ENCODE measurements at places on chromosomes 16 and 17. TPM values are rescaled to one million over a fixed set of nuclear protein-coding genes. Genes with fewer than 3 reads are reported as not detected.

DNA sequence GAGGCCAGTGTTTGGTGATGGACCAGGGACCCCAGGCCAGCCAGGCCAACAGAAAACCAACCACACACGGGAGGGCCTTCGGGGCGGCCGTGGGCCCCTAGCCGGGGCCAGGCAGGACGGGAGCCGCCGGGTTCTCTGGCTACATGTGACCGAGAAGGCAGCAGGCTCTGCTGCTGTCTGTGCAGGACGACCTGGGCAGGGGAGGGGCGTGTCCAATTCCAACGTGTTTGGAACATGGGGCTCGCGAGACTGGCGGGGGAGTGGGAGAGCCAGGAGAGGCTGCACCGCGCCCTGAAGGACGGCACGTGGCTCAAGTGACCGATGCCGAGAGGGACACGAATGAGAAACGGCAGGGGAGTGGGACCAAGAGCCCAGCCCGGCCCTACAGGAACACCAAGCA is 75.4 kb downstream of the LMF1 start:
- no peak for DNase-seq

DNA sequence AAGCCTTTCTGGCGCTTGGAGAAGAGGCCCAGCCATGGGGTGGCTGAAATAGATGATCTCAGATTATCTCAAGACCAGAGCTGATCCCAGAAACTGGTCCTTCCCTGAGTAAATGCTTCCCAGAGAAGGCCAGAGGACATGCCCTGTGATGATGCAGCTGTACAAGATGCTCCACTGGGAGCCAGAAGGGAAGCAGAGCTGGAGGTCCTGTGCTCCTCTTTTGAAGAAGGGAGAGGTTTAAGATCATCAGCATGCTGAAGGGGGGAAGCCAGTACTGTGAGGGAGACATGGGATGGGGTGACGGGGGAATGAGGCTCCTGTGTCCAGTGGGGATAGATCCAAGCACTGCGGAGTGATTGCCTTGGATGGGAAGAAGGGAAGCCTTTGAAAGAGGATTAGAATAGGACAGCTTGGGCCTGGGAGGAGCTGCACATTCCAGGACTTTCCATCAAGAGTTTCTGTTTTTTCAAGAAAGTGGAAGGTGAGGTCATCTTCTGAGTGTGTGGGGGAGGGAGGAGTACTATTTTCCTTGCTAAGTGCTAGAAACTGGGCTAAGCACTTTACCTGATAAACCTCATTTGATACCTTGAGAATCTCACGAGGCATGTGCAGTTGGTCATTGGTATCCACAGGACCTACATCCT is 16.4 kb upstream of the ALOX15B start:
- DNase-seq = no peak

GRCh38 chr17:57682701-57683100 is 62.4 kb downstream of the CCDC182 start:
- DNase-seq = no peak

DNA sequence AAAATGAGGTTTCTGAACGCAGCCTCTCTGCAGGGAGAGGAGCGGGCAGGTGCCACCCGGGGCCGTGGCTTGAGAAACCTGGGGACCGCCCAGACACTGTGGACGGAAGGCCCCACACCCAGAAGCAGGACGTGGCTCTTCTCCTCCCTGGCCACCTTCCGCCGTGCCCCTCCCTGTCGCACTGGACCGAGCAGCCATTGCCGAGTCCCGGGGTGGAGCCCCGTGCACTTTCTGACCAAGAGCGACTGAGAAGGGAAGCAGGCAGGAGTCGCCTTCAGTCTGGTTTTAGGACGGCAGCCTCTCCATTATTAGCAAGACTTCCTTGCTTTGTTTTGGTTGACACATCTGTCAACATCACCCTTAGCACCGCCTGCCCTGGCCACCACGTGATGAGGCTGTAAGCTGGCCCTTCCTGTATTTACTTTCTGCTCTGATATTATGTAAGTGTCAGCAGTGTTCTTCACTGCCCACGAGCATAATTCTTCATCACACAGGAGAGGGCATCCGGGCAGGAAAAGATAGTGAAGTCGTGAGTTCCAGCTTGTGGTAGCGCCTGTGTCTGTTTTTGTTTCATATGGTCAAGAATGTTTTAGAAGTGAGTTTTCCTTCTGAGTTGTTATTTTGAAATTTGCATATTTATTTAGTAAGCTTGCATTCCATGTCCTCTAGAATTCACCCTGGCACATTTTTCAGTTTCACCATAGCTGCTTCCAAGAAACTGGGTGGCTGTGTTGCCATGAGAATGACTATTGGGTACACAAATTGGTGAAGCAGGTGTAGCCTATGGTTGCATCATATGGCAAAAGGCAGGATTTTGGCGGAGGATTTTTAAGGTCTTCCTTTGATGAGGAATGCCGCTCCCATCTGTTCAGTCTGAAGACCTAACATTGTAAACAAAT is 1.0 kb downstream of the HERPUD1 start:
- peak; percentile 75 for DNase-seq

- peak; percentile 25 for DNase-seq
Observed at GRCh38 chr16:69311533-69312387, 610 bp downstream of the VPS4A start.

- DNase-seq = no peak
Observed at GRCh38 chr17:8004899-8005298, 2.5 kb downstream of the GUCY2D start.

DNA sequence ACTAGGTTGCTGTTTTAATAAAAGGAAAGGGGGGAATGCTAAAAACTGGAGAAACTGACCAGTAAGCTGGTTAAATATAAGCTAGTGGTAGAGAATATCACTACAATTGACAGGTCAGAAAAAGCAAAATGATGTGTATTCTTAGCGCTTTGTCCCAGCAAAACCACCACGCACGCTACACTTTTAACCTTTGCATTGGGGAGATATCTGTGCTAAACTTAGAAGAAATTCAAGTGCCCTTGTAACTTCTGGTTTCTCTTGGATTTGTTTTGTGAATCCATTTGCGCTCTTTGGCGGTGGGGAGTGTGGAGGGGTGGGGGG is 1.4 kb downstream of the GAN start:
- DNase-seq = no peak

DNA sequence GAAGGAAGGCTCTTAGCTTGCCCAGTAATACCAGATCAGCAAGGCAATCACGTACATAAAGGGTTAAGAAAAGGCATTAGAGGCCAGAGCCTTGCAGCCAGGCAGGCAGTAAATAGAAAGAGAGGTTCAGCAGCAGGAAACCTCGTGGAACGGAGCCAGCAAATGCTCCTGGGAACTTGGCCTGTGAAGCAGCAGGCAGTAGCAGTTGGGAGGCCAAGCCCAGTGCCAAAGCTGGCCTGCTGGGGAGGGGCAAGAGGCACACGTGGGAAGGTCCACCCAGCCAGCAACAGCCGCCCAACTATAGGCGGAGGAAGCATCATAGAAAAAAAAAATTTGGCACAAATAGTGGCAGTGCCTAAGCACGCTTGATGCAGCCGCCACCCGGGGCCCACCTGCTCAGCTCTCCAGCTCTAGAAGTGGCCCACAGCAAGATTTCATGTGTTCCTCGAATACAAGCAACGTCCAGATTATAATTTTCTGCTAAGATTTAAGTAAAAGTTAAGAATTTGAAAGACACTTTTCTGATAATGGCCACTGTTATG is 2339.5 kb downstream of the TP53TG3F start:
- no peak for DNase-seq

DNA sequence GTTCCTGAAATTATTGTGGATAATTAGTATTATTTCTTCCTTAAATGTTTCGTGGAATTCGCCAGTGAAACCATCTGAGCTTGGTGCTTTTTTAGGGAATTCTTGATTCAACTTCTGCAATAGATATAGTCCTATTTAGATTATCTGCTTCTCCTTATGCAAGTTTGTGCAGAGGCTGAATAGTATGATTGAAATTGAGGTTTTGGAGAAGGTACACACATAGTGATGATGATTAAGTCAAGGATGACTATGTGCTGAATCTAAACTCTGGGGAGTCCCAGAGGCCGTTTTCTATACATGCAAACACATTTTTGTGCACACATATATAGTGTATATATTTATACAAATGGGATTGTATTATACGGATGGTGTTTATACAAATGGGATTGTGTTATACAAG is 5.2 kb upstream of the MYH4 start:
- DNase-seq = no peak

GRCh38 chr17:21711182-21711581 is 18.9 kb downstream of the KCNJ18 start:
- DNase-seq = no peak

GRCh38 chr16:65763640-65764305 is 602.7 kb upstream of the CDH5 start:
- DNase-seq = no peak

- DNase-seq = peak; percentile 52
Observed at GRCh38 chr16:48611329-48612137, 1.6 kb upstream of the N4BP1 start.

DNA sequence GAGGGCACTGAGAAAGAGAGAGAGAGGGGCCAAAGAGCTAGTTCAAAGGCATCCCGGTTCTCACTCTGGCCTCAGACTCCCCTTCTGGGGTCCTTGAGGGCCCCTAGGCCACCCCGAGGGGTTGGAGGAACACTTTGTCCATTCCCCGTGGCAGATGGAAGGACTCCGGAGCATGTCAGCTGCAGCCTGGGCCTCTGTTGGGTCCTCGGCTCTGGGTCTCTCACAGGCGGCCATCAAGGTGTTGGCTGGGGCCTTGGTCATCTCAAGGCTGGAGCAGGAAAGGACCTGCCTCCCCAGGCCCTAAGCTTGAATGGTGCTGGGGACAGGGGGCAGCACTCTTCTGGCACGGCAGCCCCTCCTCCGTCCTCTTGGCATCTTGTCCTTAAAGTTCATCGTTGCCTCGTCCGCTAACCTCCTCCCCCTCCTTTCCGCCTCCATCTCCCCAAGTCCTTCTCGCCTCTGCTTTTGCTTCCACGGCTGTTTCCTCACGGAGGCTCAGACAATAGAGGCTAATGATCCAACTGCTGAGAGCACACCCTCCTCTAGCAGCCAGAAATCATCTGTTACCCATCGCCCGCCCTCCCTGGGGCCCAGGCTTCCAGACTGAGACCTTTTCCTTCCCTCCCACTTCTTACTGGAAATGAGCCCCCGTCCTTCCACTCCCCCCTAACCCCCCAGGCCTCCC is 23.3 kb downstream of the CCR7 start:
- DNase-seq = peak; percentile 66

GRCh38 chr16:82638095-82638798 is 11.5 kb downstream of the CDH13 start:
- DNase-seq = peak; percentile 96

- DNase-seq = peak; percentile 8
Observed at GRCh38 chr17:57739402-57740234, 5.5 kb downstream of the CCDC182 start.

DNA sequence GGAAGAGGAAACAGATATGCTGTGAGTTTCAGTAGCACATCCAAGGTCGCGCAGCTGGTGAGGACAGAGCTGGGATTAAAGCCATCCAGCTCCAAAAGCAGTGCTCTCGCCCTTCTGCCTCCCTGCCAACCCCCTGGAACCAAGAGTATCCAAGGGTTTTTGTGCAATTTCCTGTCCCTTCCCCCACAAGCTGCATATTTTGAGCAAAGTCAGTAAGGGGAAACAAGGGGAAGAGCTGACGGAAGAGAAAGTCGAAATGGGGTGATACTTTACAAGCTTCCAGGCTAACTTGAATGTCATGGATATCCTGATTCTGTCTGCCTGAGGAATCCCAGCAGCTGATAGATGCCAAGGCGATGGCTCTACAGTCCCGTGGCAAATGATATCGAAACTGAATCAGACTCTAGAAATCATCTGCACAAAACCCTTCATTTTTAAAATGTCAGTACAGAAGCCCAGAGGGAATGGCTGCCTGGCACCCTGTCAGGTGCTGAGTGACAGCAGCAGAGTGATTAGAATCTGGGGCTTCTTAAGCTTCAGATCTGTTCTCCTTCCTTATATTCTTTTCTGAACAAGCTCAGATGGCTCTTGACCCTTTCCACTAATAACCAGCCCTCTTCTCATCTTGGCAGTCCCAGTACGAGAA is 42.9 kb upstream of the TEKT3 start:
- DNase-seq = peak; percentile 31

GRCh38 chr17:82489117-82489516 is 30.4 kb upstream of the FOXK2 start:
- DNase-seq = no peak

GRCh38 chr16:55832773-55833691 is at the start of gene CES1:
Gene CES1, minus strand, starts transcription at chr16:55833096. Its CDS starts 41 bp downstream, at chr16:55833055.
- no peak for DNase-seq

CLEC3A gene
- not detected for total RNA-seq

- no peak for DNase-seq
Observed at GRCh38 chr16:165539-166374, at the start of gene HBM. Gene HBM, plus strand, starts transcription at chr16:165978. Its CDS starts 20 bp downstream, at chr16:165998.

ST6GALNAC2 gene
- not detected for total RNA-seq

GRCh38 chr17:27481327-27481726 is 25.1 kb downstream of the KSR1 start:
- DNase-seq = no peak

DNA sequence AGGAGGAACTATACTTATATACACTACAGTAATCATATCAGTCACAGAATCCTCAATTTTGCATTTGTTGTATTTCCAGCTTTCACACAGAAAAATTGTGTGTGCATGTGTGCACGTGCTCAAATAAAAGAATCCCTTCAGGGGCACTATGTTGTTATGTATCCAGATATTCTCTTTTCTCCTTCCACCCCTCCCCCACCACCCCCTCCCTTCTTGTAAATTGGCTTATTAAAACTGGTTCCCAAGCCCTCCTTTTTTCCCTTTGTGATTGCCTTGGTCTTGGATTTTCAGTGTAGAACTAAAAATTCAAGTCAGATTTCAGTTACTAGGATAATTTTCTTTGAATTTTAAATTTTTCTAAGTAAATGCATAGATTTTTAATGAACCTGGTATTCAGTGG is 86.3 kb downstream of the WNT3 start:
- no peak for DNase-seq

GRCh38 chr17:1315891-1316403 is 36.5 kb downstream of the TRARG1 start:
- no peak for DNase-seq

ASB16 gene
- not detected for total RNA-seq

GRCh38 chr17:44778656-44779210 is 19.9 kb downstream of the ADAM11 start:
- DNase-seq = no peak

XPO6 gene
- total RNA-seq = 61.5 TPM

GRCh38 chr17:30391534-30391933 is 12.8 kb downstream of the CPD start:
- DNase-seq = no peak

GRCh38 chr17:49996495-49997300 is 1.7 kb upstream of the DLX3 start:
- DNase-seq = peak; percentile 24

- no peak for DNase-seq
Observed at GRCh38 chr17:74599023-74599399, 6.9 kb upstream of the CD300LD start.

DNA sequence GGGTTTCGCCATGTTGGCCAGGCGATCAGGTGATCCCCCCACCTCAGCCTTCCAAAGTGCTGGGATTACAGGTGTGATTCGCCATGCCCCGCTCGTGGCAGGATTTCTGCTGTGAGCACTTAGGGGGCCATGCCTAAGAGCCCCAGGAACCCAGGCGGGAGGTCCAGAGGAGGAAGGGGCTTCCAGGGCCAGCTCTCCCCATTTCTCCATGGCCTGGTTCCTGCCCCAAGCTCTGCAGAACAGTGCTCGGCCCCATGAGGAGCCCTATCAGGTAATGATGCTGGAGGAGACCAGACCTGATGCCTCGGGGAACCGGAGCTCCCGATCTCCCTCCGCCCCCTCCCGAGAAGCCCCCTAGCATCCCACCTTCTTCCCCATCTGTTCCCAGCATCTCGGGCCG is 53.6 kb downstream of the RMI2 start:
- DNase-seq = no peak
